Astrocyte of the hippocampus (primary cell): ENCODE measurements at places on chromosomes 13 and 19.

DNA sequence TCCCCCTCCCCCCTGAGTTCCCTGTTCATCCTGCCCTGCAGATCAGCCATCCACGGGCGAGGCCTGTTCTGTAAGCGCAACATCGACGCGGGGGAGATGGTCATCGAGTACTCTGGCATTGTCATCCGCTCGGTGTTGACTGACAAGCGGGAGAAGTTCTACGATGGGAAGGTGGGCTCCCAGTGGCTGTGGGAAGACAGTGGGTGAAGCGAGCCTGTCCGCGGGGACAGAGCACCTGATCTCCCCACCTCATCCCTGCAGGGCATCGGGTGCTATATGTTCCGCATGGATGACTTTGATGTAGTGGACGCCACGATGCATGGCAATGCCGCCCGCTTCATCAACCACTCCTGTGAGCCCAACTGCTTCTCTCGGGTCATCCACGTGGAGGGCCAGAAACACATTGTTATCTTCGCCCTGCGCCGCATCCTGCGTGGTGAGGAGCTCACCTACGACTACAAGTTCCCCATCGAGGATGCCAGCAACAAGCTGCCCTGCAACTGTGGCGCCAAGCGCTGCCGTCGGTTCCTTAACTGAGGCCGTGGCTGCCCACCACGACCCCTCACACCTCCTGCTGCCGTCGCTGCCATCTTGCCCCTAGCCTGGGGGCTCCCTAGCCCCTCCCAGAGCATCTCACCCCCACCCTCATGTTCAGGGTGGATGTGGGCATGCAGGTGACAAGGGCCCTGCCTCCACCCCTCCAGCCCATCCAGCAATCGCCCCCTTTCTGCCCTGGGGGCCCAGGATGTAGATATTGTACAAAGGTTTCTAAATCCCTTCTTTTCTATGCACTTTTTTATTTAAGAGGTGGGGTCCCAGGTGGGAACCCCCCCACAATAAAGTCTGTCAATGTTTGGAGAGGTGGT lies 4.0 kb downstream of the IGFLR1 start:
- DNase-seq = no peak

GRCh38 chr13:110507678-110508381 lies 53.7 kb downstream of the RAB20 start:
- DNase-seq = no peak

GRCh38 chr19:33335446-33335845 lies 33.1 kb upstream of the CEBPA start:
- DNase-seq = no peak

- no peak for DNase-seq
These were observed 1055.6 kb downstream of the PCDH17 start for GRCh38 chr13:58687148-58687547.

DNA sequence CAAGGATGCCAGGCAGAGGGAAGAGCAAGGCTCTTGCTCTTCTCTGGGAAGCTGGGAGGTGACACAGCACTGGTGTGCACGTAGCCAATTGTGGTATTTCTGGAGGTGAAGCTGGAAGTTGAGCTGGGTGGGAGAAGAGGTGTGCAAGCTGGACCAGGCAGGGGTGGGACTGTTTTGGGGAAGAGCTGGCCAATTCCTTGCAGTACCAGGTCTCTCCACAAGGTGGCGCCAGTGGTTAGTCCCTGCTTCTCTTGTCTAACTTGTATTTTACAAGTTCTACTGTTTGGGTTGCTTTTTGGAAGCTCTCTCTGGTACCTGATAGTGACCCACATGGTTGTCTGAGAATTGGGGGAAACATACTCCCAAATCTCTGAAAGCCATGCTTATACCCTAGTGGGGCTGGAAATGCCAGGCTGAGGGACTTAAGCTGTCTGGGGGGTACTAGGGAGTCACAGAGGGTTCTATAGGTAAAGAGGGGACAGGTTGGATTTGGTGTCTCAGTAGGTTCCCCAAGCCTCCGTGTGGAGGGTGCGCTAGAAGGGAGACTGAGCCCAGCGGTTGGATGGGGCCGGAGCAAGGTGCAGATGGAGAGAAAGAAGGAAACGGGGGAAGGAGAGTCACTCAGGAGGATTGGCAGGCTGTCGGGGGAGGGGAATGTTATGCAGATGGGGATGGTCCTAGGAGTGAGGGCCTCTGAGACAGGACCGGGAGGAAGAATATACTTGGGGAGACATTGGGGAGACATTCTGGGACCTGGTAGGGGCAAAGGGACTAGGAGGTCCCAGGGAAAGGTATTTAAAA lies 3.0 kb downstream of the HPN start:
- DNase-seq = peak; percentile 62

DNA sequence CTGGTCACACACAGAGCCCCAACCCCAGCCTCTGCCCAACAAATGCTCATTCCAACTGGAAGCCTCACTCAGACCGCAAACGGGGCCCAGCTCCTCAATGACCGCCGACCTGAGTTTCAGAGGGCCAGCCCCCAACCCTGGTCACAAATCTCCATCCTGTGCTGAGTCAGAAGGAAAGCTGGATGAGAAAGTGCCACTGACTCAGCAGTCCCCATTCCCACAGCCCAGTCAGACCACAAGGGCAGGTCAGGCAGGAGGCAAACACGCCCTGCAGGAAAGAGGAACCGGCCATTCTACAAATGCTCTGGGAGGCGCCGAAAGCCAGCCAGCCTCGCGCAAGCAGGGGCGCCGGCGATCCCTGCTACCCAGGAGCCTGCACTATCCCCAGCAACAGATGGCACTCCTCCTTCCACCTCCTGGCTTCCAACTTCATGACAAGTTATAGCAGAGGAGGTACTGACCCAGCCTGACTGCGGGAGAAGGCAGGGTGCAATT lies 14.1 kb upstream of the PRKD2 start:
- DNase-seq = peak; percentile 96

DNA sequence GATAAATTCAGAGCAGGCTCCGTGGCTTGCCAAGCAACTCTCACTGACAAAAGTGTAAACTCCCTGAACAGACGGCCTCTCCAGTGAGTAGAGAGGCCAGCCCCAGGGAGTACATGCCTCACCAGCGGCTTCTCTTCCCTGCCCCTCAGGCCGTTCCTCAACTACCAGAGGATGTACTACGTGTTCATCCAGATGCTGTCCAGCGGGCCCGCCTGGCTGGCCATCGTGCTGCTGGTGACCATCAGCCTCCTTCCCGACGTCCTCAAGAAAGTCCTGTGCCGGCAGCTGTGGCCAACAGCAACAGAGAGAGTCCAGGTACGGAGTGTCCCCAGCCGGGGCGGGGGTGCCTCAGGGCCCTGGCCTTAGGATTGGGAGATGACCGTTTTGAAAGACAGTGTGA lies 93.4 kb upstream of the MCF2L start:
- DNase-seq = no peak

- DNase-seq = no peak
These were observed 5.5 kb downstream of the EEF2 start for GRCh38 chr19:3979674-3980352.

DNA sequence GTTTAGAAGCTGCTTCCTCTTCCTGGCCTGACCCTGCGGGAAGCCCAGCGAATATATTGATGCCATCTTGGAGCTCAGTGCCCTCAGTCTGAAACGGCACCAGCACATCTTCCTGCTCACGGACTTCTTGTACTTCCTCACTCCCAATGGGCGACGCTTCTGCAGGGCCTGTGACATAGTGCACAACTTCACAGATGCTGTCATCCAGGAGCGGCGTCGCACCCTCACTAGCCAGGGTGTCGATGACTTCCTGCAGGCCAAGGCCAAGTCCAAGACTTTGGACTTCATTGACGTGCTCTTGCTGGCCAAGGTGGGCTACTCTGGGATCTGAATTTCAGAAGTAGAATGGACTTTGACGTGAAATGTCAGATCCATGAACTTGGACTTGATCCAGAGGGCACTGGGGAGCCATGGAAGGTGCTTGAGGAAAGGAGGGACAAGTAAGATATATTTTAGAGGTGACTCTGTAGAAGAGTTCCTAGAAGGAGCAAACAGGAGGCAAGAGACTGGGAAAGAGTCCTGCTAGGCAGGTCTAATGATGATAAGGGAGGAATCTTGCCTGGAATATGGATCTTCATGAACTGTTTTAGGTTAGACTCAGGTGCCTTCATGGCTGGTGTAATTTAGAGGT lies 38.4 kb upstream of the CYP4F8 start:
- DNase-seq = no peak

DNA sequence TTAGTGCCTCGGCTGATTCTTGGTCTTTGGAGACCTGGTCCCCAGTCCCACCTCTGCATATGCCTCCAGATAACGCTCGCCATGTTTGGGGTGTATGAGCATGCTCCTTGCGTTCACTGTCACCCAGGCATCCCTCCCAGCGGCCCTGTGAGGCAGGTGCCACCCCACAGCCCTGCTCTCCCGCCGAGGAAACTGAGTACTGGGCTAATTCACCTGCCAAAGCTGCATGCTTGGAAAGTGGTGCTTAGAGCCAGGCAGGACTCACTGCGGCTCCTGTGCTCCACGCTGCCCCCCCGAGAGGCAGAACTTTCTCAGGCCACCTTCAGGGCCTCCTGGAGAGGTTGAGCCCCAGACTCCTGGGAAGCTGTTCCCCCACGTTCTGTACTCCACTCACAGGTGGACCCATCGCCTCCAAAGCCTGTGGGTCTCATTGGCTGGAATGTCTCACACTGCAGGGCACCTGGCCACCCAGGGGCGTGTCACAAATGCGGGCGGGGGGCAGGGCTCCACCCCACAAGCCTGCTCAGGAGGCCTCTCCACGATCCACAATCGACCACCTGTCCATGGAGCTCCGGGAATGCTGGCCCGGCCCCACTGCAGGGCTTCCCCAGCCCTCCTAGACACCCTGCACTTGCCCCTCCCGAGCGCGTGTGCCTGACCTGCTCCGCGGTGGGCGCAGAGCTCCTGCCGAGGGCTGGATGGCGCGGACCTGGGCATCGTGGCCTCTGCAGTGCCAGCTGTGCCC lies 64.6 kb downstream of the ATP11A start:
- DNase-seq = no peak

DNA sequence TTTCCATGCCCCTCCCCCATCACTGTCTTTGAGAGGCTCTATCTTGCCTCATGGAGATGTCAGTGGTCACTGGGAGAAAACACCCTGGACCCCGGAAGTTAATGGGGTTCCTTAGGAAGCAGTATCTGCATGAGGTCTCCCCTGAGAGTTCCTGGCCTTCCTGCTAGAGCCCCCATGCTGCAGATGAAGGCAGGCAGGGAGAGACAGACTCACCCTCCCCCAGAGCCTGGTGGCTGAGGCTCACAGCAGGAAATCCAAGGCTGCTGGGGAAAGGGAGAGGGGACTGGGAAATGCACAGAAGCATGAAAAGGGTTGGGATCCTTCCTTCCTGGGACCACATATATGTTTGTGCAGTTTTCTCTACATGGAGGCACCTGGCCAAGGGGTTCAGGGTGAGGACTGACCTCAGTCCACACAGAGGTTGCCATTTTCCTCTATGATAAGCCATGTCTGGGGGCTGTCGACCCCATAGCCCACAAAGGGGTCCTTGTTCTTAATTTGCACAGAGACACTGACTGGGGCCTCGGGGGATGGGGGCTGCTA lies 95.4 kb downstream of the RNASEH2B start:
- no peak for DNase-seq

DNA sequence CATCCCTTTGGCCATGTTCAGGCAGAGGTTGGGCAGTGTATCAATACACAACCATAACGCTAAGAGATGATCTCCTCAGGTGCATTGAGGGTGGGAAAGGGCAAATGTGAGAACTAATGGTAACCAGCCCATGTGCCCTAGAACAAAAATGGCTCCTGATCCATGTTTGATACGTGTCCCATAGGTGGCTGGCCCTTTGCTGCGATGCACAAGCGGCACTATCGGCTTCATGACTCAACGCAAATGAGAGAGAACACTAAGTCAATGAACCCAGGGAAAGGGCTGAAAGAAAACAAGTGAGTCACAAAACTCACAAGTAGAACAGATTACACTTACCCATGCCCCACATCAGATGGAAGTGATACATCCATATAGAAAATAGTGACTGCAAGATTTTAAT lies 201.7 kb downstream of the ABCC4 start:
- DNase-seq = peak; percentile 43

DNA sequence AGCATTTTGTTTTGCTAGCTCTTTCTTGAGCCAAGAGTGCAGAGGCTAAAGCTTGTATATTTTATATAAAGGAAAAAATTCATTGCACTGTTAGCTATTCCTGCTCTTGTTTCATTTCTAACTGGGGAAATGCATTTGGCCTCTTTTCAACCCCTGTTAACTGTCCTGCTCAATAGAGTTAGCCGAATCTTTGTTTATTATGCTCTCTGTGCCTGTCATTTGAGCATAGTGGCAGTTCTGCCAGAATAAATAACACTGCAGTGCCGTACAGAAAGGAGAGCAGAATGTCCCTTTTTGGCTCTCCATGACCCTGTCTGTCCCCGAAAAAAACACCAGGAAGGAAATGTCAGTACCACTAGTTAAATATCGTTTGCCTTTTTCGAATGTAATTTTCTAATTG lies 350.8 kb downstream of the MYO16 start:
- DNase-seq = no peak

- DNase-seq = no peak
These were observed 351.7 kb upstream of the TMTC4 start for GRCh38 chr13:101026328-101026727.

GRCh38 chr13:112558696-112559418 lies 29.1 kb downstream of the TUBGCP3 start:
- no peak for DNase-seq

DNA sequence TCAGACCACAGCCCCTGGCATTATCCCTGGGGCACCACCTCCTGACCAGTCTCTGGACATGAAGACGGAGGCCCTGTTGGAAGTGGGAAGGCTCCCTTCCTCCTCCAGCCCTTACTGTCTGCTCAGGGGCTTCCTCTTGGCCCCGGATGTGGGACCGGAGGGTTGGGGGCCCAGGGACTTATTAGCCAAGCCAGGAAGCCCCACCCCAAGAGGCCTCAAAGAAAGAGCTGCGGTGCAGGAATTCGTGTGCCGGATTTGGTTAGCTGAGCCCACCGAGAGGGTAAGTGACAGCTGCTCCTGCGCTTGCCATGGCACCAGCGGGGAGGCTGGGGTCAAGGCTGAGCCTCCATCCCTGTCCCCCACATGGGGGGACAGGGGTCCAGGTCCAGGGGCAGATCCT lies at the start of gene RETN:
Gene RETN (plus strand): TSS at position 208 of the 400 bp plus-strand sequence. CDS start 278 bp downstream, outside the sequence.
- DNase-seq = no peak

GRCh38 chr19:18504886-18505610 lies 16.8 kb downstream of the ELL start:
- DNase-seq = no peak

GRCh38 chr19:35856546-35857149 lies at the start of gene KIRREL2:
Gene KIRREL2, plus strand, starts transcription at chr19:35856911. Its CDS starts 209 bp downstream, at chr19:35857120.
- peak; percentile 37 for DNase-seq
